ENCODE measurements at places on chromosomes 12 and 14.
A peak's percentile ranks its signal among the peaks of the same experiment; 100 is the strongest.

GRCh38 chr12:80869264-80869663 is 68.5 kb downstream of the LIN7A start:
- no peak for DNase-seq

DNA sequence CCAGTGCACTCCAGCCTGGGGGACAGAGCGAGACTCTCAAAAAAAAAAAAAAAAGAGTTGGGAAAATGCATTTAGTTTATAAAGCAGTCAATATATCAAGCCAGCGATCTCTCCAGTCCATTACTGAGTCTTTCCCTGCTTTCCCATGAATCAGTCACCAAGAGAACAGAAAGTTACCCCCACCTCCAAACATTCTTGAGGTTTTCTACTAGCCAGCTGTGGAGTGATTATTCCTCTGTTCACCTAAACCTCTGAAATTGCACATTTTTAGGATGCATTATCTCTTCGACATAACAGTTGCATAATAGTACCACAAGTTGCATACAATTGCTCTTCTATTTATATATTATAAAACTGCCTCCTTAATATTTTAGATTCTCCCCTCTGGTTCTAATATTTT is 134.8 kb upstream of the DIO3 start:
- DNase-seq: no peak

- no peak for DNase-seq
These were observed 15.4 kb upstream of the PLEKHG3 start for GRCh38 chr14:64688811-64689281.

GRCh38 chr14:105952826-105953225 is 426.4 kb downstream of the TMEM121 start:
- DNase-seq: no peak

GRCh38 chr12:113239811-113240331 is 18.6 kb downstream of the TPCN1 start:
- DNase-seq: no peak

GRCh38 chr12:67681105-67681778 is 32.7 kb downstream of the DYRK2 start:
- DNase-seq: no peak

DNA sequence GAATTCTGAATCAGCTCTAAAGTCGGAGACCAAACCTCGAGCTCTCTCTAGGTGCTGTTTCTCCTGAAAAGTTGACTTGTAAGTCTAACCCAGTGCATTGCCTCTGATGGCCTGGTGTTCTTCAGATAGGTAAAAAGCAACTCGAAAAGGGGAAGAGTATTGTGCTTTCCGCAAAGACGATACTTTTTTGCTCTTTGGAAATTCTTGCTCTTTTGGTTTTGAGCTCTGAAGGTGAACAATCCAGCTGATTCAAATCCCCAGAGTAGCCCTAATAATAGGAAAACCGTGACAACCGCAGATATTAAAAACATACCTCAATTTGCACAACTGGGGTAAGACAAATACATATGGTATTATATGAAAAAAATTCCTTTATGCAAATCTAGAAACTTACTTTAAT is 447.4 kb downstream of the RAD51B start:
- DNase-seq: no peak

DNA sequence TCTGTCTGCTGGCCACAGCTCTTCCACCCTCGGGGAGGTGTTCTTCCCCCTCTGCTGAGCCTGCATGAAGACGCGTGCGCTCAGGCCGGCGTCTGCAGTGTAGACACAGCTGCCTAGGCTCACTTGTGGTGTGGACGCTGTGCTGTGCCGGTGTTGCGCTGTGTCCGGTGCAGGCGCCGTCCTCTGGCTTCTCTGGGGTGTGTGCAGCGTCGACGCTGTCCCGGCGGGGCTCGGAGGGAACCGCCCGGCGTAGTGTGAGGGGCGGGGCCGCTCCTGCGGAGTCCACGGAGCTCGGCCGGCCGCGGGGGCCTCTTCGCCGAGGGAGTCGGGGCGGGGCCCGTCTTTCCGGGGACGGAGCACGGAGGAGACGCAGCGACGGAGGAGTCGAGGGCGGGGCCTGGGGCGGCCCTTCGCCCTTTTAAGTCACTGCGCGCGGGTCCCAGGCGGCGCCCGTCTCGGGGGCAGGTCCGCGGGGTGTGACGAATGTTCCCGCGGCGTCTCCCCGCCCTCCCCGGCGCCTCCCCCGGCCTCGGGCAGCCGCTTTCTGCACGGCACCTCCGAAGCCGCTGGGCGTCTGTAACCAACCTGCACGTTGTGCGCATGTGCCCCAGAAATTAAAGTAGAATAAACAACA is 45.2 kb downstream of the NOC4L start:
- peak; percentile 71 for DNase-seq

DNA sequence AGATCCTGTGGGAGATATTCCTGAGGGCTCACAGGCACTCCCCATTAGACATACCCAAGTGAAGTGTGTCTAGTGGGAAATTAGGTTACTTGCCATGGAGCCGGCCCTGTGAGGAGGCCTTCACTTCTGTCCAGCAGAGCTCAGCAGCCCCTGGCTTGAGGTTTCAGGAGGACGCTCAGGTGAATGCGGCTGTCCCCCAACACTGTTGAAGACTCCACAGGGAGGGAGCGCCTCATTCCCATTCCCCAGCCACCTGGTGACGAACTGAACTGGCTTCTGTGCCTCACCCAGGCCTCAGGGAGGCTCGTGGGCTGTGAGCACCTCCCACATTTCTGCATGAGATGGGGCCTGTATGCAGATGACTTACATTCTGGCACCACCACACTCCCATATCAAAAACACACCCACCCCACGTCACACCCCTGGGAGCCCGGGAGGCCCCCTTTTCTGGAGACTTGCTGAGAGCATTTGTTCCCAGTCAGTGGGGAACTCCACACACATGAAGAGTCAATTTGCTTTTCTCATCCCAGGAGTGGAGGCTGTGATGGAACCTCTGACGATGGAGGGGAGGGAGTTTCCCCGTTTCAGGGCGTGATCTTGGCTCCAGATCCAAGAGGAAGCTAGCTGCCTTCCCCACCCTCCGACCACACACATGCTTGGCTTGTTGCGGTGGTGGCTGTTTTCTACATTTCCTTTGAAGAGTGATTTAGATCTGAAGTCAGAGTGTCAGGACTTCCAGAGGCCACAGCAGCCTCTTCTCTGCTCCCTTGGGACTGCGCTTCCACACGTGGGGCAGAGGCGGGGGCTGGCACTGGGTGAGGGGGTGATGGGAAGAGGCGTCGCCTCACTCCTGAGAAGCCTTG is 120.7 kb downstream of the ADGRD1 start:
- DNase-seq: no peak

GRCh38 chr14:53956427-53957201 is at the start of gene BMP4:
Gene BMP4, minus strand, starts transcription at chr14:53956825. Its CDS starts 4,603 bp downstream, at chr14:53952222.
- no peak for DNase-seq

- DNase-seq: no peak
These were observed 34.8 kb upstream of the SELPLG start for GRCh38 chr12:108668542-108668941.

GRCh38 chr12:50257236-50258166 is 25.8 kb downstream of the LIMA1 start:
- no peak for DNase-seq

GRCh38 chr12:118098911-118099671 is 4.7 kb downstream of the VSIG10 start:
- DNase-seq: no peak

- DNase-seq: no peak
These were observed 61.8 kb downstream of the TSPAN9 start for GRCh38 chr12:3138941-3139511.

DNA sequence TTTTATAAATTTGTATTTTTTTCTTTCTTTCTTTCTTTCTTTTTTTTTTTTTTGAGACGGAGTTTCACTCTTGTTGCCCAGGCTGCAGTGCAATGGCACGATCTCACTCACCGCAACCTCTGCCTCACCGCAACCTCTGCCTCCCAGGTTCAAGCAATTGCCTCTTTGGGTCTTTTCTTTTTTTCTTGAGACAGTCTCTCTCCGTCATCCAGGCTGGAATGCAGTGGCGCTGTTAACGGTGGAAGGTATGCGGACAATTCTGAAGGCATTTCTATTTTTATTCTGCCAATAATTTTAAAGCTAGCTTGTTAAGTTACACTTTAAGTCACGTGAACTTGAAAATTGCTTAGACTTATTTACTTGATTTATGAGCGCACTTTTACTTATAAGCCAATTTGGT is 8.8 kb upstream of the PHC1 start:
- DNase-seq: no peak

DNA sequence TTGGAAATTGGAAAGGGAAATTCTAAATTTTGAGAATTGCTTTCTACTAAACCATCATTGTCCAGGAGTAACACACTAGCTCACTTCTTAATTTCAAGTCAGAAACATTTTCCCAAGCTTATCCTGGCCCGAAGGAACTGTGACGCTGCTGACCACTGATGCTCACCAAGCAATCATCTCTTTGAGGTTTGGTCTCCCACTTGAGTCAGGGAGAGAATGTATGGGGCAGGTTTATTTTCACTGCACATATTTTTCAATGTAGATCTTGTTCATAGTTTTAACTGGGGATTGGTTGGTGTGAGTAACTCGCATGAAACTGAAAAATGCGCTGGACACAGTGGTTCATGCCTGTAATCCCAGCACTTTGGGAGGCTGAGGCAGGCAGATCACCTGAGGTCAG is 12.9 kb upstream of the RNASE10 start:
- DNase-seq: no peak

- DNase-seq: no peak
These were observed 75.4 kb downstream of the ETV6 start for GRCh38 chr12:11724888-11725311.
